ENCODE measurements at places on chromosomes 12 and 14.

DNA sequence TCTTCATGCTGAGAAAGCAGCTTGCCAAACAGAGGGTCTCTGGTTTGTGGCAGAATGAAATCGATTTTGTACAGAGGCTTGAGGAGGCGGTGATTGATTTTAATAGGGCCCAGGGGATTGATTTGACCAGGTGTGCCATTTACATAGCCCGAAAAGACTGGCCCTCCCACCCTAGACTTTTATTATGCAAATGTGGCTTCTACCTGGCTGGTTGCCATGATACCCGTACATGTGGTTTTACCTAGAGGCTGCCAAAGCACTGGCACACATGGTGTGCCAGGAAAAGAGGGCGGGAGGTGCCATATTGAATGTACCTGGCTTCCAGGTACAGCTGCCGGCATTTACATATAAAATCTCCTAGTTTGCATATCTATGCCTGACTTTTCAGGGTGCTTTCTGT lies 18.0 kb upstream of the GUCY2C start:
- DNase-seq = no peak

GRCh38 chr12:52496054-52496453 lies 3.0 kb upstream of the KRT6A start:
- no peak for DNase-seq

DNA sequence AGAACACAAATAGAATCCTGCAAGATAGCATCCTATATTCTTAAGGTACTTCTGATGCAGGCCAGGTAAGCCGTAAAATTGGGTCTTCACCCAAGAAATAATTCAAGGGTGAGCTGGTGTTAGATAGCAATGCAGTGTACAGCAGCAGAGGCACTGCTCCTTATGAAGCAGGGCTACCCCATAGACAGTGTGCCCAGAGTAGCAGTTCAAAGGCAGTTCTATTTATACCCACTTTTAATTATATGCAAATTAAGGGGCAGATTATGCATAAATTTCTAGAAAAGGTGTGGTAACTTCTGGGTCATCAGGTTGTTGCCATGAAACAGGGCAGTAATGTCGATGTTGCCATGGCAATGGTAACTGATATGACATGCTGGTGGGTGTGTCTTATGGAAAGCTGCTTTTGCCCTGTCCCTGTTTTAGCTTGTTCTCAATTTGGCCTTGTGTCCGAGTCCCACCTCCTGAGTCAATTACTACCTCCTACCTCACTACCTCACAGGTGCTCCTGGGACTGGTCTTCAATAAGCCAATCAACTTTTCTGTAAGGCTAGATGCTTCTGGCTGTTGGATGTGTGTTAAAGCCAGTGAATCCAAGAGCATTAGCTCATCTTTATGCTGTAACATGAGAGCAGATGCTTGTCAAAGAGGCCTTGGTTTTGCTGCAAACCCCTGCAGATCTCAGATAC lies 61.0 kb downstream of the PPM1A start:
- no peak for DNase-seq

GRCh38 chr12:53053218-53054111 lies 3.6 kb downstream of the TNS2 start:
- no peak for DNase-seq

- no peak for DNase-seq
Observed at GRCh38 chr14:63287666-63288483, 30.9 kb downstream of the GPHB5 start.

- no peak for DNase-seq
Observed at GRCh38 chr14:74029136-74029535, 10.0 kb downstream of the BBOF1 start.

DNA sequence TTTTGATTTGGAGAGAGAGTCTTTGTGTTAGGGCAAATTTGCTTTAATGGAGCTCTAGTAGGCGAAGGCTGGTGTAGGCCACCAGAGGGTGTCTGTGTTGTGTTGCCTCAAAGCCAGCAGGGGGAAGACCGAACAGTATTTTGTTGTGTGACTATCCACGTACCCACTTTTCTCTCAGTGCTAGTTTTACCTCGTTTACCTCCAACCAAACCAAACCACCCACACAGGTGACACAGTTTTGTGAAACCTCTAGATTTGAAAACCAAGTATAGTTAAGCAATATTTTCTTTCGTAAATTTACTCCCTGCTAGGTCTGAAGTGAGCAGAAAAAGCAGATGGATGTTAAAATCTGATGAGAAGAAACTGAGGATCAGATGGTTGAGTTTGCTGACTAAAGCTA lies 36.3 kb upstream of the NPFF start:
- DNase-seq = peak; percentile 35

- no peak for DNase-seq
Observed at GRCh38 chr12:53645165-53645564, 19.0 kb upstream of the ATF7 start.

- DNase-seq = no peak
Observed at GRCh38 chr12:53049571-53050318, at the start of gene TNS2. Gene TNS2 (plus strand): TSS chr12:53050065. CDS start chr12:53050186, 121 bp downstream.

GRCh38 chr14:32307881-32308582 lies 21.1 kb upstream of the AKAP6 start:
- no peak for DNase-seq

DNA sequence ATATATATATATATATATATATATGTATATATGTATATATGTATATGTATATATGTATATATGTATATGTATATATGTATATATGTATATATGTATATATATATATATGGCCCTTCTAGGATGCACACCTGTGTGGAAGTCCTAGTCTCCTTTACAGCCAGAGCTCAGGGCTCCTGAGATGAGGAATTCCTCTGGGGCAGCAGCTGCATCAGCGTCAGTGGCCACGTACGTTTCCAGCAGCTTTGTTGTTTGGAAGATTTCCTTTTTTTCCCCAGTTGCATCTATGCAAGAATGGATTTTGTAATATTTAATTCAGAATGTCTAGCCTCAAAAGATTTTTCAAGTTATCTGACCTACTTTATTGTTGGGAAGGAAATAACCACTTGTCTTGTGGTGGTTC lies 68.6 kb downstream of the TNFAIP2 start:
- DNase-seq = no peak

DNA sequence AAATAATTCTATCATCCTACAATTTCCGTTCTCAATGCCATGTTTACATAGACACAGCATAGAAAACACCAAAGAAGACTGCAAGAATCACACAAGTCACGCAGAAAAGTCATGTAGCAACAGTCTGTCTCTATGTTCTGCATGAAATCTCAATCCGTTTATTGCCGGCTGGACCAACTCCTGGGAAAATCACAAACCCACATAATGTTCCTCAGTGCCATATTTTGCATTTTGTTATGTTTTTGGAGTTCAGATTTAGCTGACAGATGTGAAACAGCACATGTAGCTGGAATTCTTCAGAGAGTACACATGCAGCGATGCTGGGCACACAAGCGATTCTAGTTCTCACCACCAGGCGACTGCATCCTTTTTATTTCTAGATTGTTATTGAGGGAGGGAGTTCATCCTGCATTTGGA lies 193.1 kb downstream of the APAF1 start:
- no peak for DNase-seq

- DNase-seq = no peak
Observed at GRCh38 chr14:35380794-35381193, 23.8 kb downstream of the NFKBIA start.

GRCh38 chr14:87067061-87067460 lies 925.9 kb downstream of the GALC start:
- no peak for DNase-seq

DNA sequence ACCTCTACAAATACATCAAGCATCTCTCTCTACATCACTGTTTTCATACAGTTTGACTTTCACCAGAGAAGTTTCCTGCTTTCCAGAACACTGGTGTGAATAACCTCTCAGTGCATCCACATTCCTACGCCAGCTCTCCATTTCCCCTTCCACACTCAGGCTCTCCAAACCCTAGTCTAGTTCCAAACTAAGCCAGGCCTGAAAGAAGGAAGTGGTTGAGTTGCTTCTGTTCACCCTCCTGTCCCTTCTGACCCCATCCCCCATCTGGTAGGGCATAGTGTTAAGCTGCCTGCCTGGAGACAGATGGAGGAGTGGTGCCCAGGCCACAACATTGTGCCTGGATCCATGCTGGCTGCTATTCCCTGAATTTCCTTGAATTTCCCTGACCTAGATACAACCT lies 132.4 kb downstream of the GPR65 start:
- peak; percentile 47 for DNase-seq

DNA sequence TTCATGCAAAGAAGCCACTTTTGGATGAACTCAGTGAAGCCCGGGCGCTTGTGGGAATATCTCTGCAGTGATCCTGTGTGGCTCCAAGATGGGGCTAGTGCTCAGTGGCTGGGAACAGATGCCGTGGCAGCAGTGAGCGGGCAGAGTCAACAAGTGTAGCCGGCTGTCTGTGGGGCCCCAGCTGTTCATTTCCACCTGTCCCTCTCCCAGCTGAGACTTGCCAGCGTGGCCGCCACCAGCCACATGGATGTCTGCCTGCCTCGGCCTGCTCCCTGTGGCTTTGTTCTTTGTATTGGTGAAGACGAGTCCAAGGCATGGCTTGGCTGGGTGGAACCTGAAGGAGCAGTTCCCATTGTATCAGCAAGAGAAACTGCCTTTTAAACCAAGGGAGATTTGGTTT lies 77.3 kb downstream of the NOS1 start:
- DNase-seq = no peak

GRCh38 chr14:104041430-104042104 lies 43.9 kb upstream of the ASPG start:
- DNase-seq = no peak

- DNase-seq = peak; percentile 95
Observed at GRCh38 chr12:111773801-111774551, 7.2 kb downstream of the ALDH2 start.

- DNase-seq = no peak
Observed at GRCh38 chr14:64444984-64445845, 20.1 kb upstream of the AKAP5 start.

DNA sequence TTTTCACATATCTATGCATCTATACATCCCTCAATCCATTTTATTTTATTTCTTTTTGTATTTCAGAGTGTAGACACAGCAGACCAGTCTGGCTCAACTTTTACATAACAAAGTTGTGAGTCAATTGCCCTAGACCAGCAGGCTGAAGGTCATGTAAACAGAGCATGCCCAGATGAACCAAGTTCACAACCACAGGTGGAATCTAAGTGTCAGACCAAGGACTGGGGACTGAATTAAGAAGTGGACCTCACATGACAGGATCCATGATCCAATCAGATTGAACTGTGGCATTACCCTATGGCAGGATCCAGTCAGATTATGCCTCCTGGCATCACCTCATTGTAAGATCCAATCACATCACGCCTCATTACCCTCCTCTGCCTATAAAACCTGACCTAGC lies 455.8 kb downstream of the SOX5 start:
- no peak for DNase-seq

DNA sequence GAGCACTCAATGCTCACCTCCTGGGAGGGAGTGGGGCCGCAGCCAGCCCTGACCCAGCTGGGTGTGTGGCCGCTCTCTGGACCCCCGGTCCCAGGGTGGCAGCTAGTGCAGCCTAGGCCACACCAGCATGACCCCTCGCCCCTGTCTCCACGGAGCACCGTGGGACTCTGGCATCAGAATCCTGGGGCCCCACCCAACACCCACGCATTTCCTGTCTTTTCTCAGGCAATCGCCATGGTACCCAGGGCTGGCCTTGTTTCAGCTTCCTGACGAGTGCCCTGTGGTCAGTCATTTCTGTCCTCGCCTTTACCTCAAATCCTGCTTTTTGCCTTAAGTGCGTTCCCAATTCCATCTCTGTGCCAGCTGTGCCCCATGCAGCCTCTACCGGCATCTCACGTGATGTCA lies 15.9 kb downstream of the PACS2 start:
- no peak for DNase-seq

DNA sequence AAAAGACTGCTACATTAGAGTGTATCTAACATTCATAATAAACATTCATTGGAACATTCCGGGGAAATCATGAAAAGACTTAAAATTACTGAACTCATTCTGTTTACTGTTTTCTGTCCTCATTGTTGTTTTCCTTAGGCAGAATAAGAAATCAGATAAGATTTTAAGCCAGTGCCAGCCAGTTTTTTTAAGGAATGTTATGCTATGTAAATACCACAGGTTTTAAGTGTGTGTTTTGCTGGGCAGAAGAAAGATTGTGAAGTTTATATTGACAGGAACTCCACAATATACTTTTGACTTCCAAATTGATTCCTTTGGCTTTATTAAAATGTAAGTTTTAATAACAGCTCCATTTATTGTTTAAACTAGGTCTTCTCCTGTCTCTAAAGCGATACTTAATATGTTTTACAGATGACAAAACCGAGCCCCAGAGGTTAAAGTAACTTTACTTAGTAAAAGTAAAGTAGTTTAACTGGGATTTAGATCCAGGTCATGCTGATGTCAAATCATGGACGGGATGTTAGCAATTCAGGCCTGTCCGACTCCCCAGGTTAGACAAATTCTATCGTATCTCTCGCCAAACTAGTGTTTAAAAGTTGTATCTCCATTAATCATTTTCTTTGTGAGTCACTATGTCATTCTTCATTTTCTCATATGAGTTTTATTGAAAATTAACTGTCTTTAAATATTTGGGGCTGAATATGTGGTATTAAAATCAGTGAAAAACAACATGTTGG lies 1.7 kb downstream of the LARP4 start:
- no peak for DNase-seq

DNA sequence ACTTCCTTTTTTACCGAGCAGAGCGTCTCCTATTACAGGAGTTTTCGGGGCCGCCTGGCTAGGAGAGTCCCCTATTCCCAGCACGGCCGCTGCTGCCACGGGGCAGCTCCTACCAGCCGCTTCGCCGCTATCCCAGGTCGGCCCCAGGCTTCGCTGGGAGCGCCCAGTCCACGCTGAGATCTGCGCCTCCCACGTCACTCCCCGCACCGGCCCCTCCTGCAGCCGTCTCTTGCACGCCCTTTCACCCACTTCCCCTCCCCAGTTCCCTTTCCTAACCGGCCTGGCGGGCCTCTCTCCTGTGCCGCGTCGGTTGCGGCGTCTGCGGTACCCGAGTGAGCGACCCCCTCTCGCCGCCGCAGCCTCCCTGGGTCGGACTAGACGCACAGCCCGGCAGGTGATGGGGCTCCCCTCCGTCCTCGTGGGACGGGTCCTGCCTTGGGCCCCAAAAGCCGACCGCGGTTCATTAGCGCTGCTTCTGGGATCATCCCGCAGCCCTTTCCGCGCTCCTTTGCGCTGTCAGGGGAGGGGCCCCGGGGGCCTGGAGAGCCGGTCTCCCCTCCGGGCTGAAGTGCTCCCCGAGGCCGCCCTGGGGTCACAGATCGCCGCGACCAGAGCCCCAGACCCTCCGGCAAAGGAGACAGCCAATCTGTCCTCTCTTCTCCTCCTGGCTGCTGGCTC lies 1318.4 kb downstream of the TMEM121 start:
- peak; percentile 87 for DNase-seq

- DNase-seq = no peak
Observed at GRCh38 chr12:105409801-105410471, 79.4 kb downstream of the C12orf75 start.

- no peak for DNase-seq
Observed at GRCh38 chr12:60112763-60113162, 516.9 kb downstream of the SLC16A7 start.

- DNase-seq = no peak
Observed at GRCh38 chr12:123465084-123465483, 7.1 kb downstream of the SNRNP35 start.

- DNase-seq = peak; percentile 35
Observed at GRCh38 chr12:95943330-95943842, at the start of gene AMDHD1. Gene AMDHD1 (plus strand): TSS chr12:95943331. CDS start chr12:95943399, 68 bp downstream.

- no peak for DNase-seq
Observed at GRCh38 chr12:26736563-26737486, 96.2 kb downstream of the ITPR2 start.

All from CD14-positive monocyte (primary cell).